ENCODE measurements at places on chromosomes 1 and 21. TPM values are rescaled to one million over a fixed set of nuclear protein-coding genes. Genes with fewer than 3 reads are reported as not detected.

THEM5 gene
- not detected for total RNA-seq

DNA sequence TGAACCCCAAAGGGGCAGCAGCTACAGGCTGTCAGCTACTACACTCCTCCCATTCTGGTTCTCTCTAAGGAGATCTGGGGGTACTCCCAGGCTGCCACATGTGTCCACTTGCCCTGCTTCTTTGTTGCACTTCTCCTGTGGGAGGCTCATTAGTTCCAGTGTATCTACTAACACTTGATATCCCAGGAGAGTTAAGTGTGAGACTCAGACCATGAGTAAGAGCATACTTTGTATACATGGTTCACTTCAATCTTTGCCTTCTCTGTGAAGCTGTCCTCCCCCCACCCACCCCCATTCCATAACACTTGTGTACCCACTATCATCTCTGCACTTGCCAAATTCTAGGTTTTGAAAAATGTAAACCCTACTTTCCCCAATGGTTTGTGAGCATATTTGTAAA lies 34.9 kb upstream of the GADD45A start:
- H3K4me3 ChIP-seq = no peak overlapping the region
- peaks cover 23% of the 10 kb centered on the region for H3K27me3 ChIP-seq
- no peak for DNase-seq

MMEL1 gene
- total RNA-seq = 0.94 TPM

RPAP2 gene
- 29.1 TPM for total RNA-seq

DNA sequence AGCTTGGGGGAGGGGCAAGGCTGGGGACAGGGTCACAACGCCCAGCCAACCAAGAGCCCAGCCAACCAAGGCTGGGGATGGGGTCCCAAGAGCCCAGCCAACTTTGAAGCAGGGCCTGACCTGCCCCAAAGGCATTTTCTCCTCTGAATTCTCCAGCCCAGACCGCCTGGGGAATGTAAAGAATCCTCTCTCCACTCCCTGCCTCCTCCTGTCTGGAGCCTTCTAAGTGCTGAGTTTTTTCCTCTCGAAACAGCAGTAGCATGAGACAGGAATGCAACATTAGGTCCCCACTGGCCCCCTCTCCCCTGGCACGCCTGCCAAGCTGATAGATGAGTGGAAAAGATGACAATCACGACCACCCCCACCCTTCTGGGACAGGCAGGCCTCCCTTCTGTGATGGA lies 17.0 kb downstream of the C1orf198 start:
- H3K4me3 ChIP-seq = no peak overlapping the region
- DNase-seq = no peak
- H3K27me3 ChIP-seq = no peaks in the 10 kb centered on the region
- H3K36me3 ChIP-seq = peaks cover 3% of the 10 kb centered on the region
- H3K27ac ChIP-seq = no peak overlapping the region

PEX11B gene
- 15.7 TPM for total RNA-seq

OR2L2 gene
- total RNA-seq = 0.21 TPM

DNAI4 gene
- 7.2 TPM for total RNA-seq

DNA sequence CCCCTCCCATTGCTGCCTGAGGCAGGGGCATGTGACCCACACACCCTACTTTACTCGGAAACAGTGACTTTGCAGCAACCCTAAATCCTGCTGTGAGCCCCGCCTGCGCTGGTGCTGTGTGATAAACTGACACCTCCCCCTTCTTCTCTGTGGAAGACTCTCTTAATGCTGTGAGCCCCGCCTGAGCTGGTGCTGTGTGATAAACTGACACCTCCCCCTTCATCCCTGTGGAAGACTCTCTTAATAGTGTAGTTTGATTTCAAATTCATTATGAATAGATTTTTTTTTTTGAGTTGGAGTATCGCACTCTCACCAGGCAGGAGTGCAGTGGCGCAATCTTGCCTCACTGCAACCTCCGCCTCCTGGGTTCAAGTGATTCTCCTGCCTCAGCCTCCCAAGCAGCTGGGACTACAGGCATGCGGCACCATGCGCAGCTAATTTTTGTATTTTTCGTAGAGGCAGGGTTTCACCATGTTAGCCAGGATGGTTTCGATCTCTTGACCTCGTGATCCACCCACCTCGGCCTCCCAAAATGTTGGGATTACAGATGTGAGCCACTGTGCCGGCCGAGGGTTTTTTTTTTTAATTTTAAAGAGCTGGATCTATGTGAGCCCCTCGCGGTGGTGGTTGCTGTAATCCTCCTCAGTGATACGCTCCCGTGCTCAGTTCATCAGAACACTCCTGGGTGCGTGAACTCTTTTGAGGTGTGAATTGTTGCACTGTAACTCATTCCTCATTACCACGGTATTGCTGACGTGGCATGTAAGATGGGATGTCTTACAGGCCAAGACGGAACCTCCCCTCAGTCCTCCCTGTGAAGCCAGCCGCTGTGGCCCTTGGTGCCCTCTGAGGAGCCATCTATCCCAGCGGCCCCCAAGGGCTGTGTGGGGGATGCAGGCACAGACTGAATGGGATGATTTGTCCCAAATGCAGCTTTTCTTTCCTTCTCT lies 60.3 kb downstream of the GALNT2 start:
- no peak for DNase-seq
- no peaks in the 10 kb centered on the region for H3K36me3 ChIP-seq
- H3K27me3 ChIP-seq = no peaks in the 10 kb centered on the region
- H3K4me1 ChIP-seq = peaks cover 46% of the 10 kb centered on the region
- H3K4me3 ChIP-seq = peak overlapping the region; percentile 21

GRCh38 chr1:238323490-238323889 lies 432.8 kb upstream of the ZP4 start:
- H3K27ac ChIP-seq = no peak overlapping the region
- no peak for DNase-seq
- H3K4me3 ChIP-seq = no peak overlapping the region
- no peaks in the 10 kb centered on the region for H3K4me1 ChIP-seq

COA6 gene
- 14.0 TPM for total RNA-seq

DNA sequence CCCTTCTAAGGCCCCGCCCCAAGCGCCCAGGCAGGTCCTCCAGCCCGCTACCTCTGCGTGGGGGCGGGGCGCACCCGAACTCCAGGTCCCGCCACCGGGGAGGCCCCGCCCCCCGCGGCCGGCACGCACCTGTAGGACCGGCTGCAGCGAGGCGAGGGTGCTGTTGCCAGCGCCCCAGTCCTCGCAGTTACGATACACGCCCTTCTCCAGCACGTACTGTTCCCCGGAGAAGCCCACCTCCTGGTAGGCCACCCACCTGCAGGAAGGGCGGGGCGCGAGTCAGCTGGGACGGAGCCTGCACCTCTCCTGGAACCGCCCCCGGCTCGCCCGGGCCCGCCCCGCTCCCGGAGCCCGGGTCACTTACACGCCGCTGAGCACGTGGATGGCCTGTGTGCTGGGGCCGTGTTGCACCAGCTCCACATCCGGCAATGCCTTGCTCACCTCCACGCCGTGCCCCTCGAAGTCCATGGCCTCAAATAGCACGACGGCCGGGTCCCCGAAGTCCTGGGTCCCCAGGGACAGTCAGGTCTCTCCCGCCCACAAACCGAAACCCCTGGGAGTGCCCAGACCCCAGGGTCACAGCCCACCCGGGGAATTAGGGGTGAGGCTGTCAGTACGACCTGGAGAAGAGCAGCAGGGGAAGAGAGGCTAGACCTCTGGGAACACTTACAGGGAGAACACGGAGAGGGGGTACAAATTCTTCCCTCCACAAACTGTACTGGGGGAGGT lies 17.3 kb downstream of the CRYBG2 start:
- no peak overlapping the region for H3K27ac ChIP-seq
- H3K36me3 ChIP-seq = no peaks in the 10 kb centered on the region
- H3K27me3 ChIP-seq = no peaks in the 10 kb centered on the region
- DNase-seq = peak; percentile 69
- peak overlapping the region; percentile 94 for H3K4me3 ChIP-seq
- H3K4me1 ChIP-seq = peaks cover 4% of the 10 kb centered on the region

DNA sequence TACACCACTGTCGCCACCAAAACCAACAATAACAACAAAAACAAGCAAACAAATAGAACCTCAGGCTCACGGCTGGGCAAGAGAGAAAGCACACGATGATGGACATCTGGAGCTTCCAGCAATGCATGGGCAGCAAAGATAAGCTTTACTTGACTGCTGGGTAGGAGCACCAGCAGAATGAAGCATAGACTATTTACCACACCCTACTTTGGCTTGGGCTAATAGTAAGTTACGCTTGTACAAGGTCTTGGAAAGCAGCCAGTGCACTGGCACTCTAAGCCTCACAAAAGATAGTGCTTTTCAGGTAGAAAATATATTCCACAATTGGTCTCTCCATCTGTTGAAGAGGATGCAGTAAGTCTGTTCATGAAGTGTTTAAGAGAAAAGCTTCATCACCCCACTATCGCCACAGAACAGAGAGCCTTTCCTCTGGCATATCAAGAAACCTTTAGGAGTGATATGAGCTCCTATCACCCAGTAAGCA lies 13.6 kb downstream of the ADIPOR1 start:
- H3K27me3 ChIP-seq = no peaks in the 10 kb centered on the region
- peaks cover 4% of the 10 kb centered on the region for H3K4me1 ChIP-seq
- H3K4me3 ChIP-seq = no peak overlapping the region
- no peak overlapping the region for H3K27ac ChIP-seq
- H3K36me3 ChIP-seq = peaks cover 12% of the 10 kb centered on the region

L1TD1 gene
- total RNA-seq = not detected

DNA sequence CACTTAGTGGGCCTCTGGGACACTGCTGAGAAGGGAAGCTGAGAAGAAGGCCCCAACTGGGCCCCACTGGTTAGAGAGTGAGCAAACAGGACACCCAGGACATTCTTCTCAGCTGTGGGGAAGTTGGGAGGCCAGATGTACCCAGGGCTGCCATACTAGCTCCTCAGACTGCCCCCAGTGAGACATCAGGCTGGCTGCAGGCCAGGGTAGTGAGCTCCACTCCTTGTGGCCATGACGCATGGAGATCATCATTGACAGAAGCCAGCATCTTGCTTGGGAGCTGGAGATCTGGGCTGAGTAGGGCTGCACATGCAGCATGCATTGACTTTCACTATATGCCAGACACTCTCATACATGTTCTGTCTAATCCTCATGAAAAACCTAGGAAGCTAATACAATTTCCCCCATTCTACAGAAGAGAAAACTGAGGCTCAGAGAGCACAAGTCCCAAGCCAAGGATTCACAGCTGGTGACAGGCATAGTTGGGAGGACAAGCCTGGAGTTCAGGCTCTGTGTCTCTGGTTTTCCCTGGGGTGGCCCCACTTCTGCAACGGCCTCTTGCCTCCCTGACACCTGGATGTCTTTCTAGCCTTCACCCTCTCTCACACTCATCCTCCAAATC lies 24.1 kb upstream of the MYCL start:
- peaks cover 12% of the 10 kb centered on the region for H3K4me1 ChIP-seq
- no peaks in the 10 kb centered on the region for H3K27me3 ChIP-seq
- H3K4me3 ChIP-seq = no peak overlapping the region
- no peaks in the 10 kb centered on the region for H3K36me3 ChIP-seq
- no peak for DNase-seq

LMO4 gene
- 19.9 TPM for total RNA-seq

DNA sequence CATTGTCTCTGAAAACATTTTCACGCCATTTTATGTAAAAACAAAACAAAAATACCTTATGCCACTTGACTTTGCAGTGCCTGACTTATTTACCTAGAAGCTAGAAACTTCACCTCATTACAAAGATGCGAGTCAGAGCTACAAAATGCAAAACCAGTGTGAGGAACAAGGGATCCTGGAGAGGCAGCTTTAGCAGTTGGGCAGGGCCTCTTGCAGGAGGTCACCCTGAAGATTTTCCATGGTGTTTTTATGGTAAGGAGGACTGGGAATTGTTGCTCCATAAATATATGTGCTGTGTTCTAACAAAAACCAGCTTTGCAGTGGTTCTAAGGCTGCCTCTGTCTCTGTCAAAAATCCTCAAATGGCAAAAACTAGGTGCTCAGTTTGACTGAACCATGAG lies 36.4 kb upstream of the TARBP1 start:
- peaks cover 1% of the 10 kb centered on the region for H3K4me1 ChIP-seq
- no peak overlapping the region for H3K4me3 ChIP-seq
- no peaks in the 10 kb centered on the region for H3K36me3 ChIP-seq
- no peak overlapping the region for H3K27ac ChIP-seq
- no peak for DNase-seq
- H3K27me3 ChIP-seq = peaks cover 9% of the 10 kb centered on the region

ELF3 gene
- 2.0 TPM for total RNA-seq

- H3K4me1 ChIP-seq = peaks cover 7% of the 10 kb centered on the region
- peaks cover 60% of the 10 kb centered on the region for H3K27me3 ChIP-seq
- H3K4me3 ChIP-seq = no peak overlapping the region
- H3K36me3 ChIP-seq = peaks cover 2% of the 10 kb centered on the region
- DNase-seq = no peak
Observed at GRCh38 chr1:227434808-227435444, 116.6 kb upstream of the CDC42BPA start.

- H3K4me1 ChIP-seq = peaks cover 2% of the 10 kb centered on the region
- H3K27ac ChIP-seq = no peak overlapping the region
- H3K27me3 ChIP-seq = peaks cover 47% of the 10 kb centered on the region
Observed at GRCh38 chr1:175062858-175063257, 4.8 kb upstream of the TNN start.

TSACC gene
- not detected for total RNA-seq

DNA sequence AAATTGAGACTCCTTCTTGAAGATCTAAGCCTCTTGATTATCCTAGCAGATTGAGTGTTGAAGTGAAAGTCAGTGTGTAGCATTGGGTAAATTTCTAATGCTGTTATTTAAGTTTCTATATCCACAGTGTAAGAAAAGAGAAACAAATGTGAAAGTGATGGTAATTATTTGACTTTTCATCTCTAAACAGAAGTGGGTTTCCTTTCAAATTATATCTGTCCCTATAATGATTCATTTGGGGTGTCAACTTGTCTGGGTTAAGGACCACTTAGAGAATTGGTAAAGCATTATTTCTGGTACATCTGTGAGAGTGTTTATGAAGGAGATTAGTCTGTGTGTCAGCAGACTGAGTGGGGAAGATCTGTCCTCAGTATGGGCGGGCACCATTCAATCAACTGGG lies 133.0 kb upstream of the HMCN1 start:
- no peak overlapping the region for H3K27ac ChIP-seq
- H3K27me3 ChIP-seq = no peaks in the 10 kb centered on the region
- H3K4me3 ChIP-seq = no peak overlapping the region

HOOK1 gene
- total RNA-seq = 13.8 TPM

DNA sequence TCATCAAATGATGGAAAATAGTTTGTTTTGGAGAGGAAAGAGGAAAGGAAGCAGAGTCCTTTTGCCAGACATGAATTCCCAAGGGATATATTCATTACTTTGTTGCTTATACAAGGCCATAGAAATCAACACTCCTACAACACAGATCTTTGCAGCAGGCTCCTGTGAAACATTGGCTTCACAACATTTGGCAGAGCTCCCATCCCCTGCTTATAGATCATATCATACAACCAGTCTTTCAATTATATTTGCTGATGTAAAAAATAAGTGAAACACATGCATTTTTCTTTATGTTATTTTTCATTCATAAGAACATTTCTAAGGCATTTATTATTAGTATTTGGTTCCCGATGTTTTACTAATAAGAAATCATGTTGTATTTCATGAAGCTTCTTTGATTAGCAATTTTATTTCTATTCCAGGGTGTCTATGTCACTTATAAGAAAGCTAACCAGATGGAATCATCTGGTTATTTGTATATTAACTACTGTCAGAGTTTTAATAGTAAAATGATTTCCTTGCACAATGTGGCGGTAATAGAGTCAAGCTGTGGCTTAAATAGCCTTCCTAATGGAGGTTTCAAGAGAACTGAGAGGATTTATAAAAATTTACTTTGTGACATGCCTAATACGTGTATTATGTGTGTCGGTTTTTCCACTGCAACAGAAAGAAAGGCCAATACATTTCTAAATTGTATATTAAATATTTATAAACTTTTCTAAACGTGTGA lies 470.3 kb upstream of the NCAM2 start:
- H3K27me3 ChIP-seq = no peaks in the 10 kb centered on the region
- no peak for DNase-seq
- H3K27ac ChIP-seq = no peak overlapping the region
- no peaks in the 10 kb centered on the region for H3K36me3 ChIP-seq
- no peaks in the 10 kb centered on the region for H3K4me1 ChIP-seq
